ENCODE measurements at places on chromosomes 7 and 10. TPM values are rescaled to one million over a fixed set of nuclear protein-coding genes. Genes with fewer than 3 reads are reported as not detected.

UNCX gene
- not detected for total RNA-seq

DNA sequence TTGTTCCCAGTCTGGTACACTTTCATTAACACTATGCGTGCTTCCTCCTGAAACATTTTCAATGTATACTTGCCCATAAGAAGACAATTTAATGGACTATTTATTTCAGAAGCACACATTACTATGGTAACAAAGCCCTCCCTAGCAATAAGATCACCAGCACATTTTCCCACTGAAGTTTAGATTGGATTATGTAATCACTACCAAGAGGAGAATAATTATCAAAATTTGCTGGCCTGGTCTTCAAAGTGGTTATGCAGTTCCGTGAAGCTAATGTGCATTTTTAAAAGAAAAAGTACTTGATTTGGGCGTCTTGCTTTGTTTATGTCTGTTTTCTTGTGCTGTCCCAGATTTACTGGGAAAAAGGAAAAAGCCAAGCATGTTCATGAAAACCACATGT lies 61.9 kb downstream of the AP3M1 start:
- DNase-seq, result no peak

LMBR1 gene
- 40.3 TPM for total RNA-seq

DNA sequence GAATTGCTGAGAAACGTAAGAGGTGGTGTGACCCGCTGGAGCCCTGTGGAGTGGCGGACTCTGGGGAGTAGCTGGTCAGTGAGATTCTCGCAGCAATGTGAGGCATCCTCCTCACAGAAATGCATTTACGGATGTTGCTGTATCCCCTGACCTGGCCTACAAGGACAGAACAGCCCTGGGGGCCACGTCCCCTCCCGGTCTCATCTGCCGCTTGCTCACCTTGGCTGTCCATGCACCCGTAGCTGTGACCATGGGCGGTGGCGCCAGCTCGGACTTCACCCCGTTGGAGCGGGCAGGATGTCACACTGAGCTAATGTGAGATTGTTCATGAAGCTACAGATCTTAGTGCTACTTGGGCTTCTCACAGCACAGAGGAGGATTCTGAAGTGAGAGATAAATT lies 193.8 kb downstream of the EBF3 start:
- DNase-seq, result peak; percentile 57

DNA sequence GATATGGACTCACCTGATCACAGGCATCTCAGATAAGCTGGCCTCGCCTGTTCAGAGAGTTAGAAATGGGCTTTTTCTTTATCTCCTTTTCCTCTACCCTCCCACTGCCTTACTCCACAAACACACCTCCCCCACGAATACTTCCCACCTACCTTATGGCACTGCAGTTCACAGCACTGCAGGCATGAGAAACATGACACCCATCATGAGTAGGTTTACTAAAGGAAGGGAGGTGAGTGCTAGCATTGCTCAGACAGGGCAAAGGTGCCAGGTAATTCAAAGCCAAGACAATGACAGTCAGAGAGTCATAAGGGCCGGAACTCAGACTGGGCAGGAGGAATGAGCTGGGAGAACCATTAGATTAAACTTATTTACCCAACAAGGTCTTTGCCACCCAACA lies 220.6 kb downstream of the FAM107B start:
- no peak for DNase-seq
